ENCODE measurements at places on chromosomes 6 and 20.

- DNase-seq = peak; percentile 62
These were observed 70.9 kb downstream of the HFE start for GRCh38 chr6:26158076-26158580.

GRCh38 chr20:50055524-50056083 is 57.3 kb downstream of the UBE2V1 start:
- DNase-seq = no peak

- DNase-seq = no peak
These were observed 303.6 kb downstream of the TRDN start for GRCh38 chr6:123333000-123333756.

- no peak for DNase-seq
These were observed 9.9 kb downstream of the TTI1 start for GRCh38 chr20:38023181-38024001.
